Activated CD4-positive, alpha-beta T cell treated with anti-CD3 and anti-CD28 coated beads, Interleukin-2, amount 50 U/mL, for 4 hours (primary cell): ENCODE measurements at places on chromosomes 5 and 9.

DNA sequence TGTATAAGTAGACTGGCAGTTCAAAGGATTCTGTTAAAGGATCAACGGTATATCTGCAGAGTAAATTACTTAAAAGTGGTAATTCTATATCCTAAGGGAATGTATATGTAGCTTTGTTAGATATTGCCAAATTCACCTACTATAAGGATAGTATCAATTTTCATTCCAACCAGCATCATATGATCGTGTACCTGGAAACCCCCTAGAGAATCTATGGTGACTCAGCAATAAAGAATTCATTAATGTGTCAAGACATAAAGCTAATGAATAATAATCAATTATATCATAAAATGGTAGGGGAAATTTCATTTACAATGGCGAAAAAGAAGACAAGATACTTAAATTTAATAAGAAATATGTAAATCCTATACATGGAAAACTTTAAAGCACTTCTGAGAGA lies 234.1 kb upstream of the ACTBL2 start:
- no peak for DNase-seq

GRCh38 chr5:154714266-154714986 lies 40.8 kb upstream of the LARP1 start:
- no peak for DNase-seq

GRCh38 chr5:59460368-59461153 lies 433.0 kb downstream of the PDE4D start:
- no peak for DNase-seq

DNA sequence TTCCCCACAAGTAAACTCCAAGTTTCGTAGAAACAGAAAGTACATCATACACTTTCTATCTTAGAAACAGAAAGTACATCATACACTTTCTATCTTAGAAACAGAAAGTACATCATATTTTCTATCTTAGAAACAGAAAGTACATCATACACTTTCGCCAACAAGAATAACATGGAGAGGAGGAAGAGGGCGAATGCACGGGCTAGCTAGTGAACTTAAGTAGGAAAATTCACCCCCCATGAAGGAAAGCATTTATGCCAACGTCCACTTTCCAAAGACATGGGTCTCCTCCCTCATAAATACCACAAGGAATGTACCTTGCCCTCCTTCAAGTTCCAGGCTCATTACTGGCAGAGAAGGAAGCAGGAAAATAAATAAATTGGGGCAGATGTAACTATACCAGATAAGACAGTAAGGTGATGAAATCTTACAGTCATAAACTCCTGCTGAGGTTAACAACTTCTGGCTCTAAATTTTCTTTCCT lies 64.7 kb downstream of the FRMD3 start:
- DNase-seq, result no peak

- DNase-seq, result no peak
These were observed 115.1 kb upstream of the CCDC152 start for GRCh38 chr5:42641336-42642005.
